DMS 273 treated with DMSO at 0.1 percent for 48 hours (cell line): ENCODE measurements at places on chromosomes 16 and 17.
A peak's percentile ranks its signal among the peaks of the same experiment; 100 is the strongest.

- no peak for DNase-seq
Measured at GRCh38 chr16:17358355-17358754, 112.4 kb downstream of the XYLT1 start.

- DNase-seq = no peak
Measured at GRCh38 chr17:66445229-66445628, 142.8 kb downstream of the PRKCA start.

DNA sequence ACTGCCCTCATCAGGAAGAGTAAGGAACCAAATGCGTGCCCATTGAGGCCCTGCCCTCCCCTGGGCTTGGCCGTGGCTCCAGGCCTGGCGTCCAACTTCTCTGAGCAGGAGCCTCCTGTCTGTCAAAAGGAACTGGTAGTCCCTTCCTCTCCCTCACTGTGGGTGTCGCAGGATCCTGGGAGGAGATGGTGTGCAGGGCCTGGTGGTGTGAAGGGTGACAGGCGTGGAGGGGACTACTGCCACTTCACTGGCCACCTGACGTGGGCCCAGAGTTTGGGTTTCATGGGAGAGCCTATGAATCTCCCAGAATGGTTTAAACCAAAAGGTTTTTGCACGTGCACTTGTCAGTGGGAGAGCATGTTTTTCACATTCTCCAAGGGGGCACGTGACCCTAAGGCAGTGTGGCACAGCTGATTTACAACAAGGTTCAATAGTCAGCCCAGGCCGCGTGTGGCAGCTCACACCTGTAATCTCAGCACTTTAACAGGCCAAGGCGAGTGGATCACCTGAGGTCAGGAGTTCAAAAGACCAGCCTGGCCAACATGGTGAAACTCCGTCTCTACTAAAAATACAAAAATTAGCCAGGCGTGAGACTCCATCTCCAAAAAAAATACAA lies 12.5 kb downstream of the ARL2BP start:
- no peak for DNase-seq

GRCh38 chr16:794853-795466 lies 5.6 kb downstream of the GNG13 start:
- DNase-seq = no peak

DNA sequence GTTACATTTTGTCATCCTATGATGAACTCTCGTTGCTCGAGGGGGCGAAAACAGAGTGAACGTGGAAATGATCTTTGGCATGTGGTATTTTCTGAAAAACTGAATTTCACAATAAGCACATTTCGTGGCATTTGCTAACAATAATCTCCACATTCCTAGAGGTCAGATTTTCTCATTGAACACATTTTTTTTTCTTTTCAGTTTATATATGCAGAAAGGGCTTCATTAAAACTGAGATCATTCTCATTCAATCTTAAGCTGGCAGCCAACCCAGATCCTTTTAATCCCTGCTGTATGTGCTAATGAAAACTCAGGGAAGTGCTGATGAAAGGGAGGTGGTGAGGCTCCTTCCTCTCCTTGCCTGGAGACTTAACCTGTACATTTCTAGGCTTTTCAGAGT lies 52.6 kb downstream of the PRKCA start:
- no peak for DNase-seq

- DNase-seq = no peak
Measured at GRCh38 chr16:35574454-35575431, 2115.3 kb downstream of the TP53TG3F start.

DNA sequence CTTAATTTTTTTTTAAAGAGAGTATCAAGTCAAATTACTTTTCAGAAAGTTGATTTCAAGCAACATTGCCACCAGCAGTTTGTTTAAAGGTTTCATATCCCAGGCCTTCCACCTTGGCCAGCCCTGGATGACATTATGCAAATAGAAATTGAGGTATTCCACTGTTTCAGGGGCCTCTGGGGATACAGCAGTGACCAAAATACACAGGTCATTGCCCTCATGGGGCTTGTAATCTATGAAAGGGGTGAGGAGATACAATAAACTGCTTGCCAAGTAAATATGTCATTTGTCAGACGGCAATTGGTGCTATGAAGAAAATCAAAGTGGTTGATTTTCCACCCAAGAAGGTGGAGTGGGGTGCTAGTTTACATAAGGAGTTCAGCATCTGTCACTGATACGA lies 37.8 kb upstream of the TMC5 start:
- no peak for DNase-seq

DNA sequence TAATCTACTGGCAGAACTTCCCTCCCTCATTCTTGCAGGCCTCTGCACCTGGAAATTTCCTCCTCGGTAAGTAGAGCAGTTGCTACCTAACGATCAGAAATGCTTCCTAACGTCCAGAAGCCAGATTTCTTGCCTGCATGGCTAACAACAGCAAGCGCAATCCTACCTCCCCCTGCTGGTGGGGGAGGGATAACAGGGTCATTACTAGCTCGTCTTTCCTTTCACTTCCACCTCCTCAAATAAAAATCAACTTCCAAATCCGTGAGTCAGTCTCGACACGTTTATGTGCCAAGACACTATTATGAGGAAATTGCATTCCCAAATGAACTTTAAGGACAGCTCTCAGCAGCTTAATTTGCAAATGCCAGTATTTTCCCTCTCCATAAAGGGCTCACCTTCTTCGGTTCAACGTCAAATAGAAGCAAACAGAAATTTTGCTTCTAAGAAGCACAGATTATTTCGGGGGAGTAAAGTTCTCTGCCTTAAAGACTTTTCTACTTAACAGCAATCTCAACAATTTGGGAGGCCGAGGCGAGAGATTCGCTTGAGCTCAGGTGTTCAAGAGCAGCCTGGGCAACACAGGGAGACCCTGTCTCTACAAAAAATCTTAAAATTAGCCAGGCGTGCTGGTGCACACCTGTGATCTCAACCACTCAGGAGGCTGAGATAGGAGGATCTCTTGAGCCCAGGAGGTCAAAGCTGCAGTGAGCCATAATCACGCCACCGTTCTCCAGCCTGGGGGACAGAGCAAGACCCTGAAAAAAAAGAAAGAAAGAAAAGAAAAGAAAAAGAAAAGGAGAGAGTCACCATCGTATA lies 188.6 kb upstream of the PSMD7 start:
- DNase-seq = peak; percentile 52

- no peak for DNase-seq
Measured at GRCh38 chr16:83692224-83692623, 115.6 kb upstream of the HSBP1 start.

DNA sequence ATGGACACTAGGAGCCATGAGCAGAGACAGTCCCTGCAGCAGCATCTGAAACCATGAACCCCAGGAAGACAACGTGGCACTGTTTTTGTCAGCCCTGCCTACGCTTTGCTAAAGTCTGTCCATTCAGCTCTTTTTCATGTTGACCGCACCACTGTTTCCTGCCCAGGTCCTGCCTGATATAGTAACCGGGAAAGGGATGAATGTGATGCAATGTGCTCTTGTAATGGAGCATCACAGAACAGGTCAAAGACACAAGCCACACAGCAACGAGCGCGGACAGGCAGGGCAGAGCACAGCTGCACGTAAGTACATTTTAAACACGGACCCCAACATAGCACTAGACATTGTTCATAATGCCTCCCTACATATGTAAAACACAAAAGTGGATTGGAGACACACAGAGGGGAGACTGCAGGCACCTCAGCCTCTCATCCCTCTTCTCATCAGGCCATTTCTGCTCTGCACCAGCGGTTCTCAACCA lies 16.9 kb upstream of the TNFRSF13B start:
- DNase-seq = no peak

- DNase-seq = no peak
Measured at GRCh38 chr17:73813201-73813600, 169.0 kb upstream of the SDK2 start.

GRCh38 chr17:75152523-75152921 lies 1.8 kb downstream of the JPT1 start:
- no peak for DNase-seq

GRCh38 chr17:19238167-19238505 lies 970 bp downstream of the EPN2 start:
- no peak for DNase-seq

- DNase-seq = peak; percentile 13
Measured at GRCh38 chr17:2067608-2068024, 12.7 kb downstream of the HIC1 start.

DNA sequence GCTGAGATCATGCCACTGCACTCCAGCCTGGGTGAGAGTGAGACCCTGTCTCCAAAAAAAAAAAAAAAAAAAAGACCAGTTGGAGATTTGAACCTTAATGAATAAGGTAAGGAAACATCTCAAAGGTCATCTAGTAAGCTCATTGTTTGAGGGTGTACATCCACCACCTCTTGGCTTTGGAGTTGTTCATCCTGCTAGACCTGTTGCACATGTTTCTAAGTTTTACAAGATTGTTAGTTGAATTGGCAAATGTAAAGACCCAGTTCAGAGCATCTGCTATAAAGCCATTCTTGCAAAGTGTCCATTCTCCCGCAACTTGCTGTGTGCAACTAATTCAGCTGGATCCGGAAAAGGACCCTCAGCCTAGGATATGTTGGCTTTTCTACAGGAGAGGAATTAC lies 1.5 kb downstream of the PSMD7 start:
- DNase-seq = no peak

GRCh38 chr17:6361733-6362132 lies 73.2 kb downstream of the AIPL1 start:
- no peak for DNase-seq

DNA sequence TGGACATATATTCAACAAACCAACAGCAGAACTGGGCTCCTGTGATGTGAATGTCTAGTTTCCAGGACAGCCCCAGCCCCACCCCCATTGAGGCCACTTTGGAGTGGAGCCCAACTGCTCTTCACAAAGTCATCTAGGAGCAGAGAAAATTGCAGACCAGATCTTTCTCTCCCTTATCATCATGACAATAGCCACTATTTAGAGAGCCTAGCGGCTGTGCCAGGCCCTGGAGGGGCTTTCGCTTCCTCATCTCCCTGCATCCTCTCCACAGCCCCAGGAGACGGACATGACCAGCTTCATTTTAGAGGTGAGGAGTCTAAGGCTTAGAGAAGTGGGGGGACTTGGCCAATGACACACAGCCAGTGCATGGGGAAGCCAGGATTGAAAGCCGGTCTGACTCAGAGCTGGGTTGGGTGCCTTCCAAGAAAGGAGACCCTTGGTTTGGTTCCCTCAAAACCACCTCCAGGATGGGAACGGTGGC lies 1.4 kb downstream of the PRSS8 start:
- DNase-seq = no peak

DNA sequence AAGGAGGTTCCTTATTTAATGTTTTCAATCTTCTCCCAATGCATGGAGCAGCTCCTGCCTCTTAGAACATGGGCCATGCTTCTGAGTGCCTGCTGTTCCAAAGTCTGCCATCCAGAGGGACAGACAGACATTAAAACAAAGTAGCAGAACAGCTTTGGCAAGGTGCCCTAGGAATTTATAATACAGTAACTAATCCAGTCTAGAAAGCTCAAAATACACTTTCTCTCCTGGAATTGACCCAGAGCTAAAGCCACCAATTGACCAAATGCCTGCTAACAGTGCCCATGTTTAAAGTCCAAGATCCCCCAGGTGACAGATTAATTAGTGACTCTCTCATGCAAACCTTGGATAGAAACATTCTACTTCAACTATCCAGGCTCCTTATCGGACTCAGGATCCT lies 11.1 kb upstream of the CHRNE start:
- DNase-seq = no peak

DNA sequence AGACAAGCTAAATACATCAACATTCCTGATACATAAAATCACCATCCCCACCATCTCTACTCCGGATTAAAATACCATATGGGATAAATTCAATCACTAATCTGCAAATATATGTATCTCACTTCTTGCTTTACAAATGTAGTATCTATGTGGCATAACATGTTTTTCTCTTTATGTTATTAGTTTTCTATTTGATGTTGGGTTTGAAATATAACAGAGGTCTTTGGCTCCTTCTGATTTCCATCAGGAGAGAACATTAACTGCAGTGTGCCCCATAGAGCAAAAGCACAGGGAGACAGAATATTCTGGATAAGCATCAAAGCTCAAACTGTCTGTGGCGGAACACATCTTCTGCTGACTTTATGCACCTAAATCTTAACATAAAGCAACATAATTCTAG lies 547.2 kb upstream of the CDH8 start:
- DNase-seq = no peak

DNA sequence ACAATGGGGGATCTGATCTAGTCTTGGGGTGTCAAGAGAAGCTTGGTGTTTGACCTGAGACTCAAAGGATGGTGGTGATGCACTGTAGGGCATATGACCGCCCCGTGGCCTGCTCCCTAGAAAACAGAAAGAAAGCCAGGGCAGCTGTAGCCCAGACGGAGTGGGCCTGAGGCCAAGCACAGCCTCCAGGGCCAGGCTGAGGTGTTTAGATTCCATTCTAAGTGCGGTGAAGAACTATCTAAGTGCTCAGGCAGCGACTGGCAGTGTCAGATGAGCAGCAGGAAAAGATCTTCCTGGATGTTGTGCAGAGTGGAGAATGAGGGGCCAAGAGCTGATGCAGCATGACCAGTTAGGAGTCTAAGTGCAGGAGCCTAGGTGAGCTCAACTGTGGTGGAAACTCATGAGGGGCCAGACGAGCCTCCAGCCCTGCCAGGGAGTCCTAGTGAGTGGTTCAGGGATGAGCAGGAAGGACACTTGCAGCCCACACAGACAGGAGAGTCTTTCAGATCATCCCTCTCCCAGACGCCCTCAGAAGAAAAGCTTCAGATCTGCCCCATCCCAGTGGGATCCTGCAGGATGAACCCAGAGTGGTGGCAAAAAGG lies 314.2 kb upstream of the CCL2 start:
- no peak for DNase-seq

DNA sequence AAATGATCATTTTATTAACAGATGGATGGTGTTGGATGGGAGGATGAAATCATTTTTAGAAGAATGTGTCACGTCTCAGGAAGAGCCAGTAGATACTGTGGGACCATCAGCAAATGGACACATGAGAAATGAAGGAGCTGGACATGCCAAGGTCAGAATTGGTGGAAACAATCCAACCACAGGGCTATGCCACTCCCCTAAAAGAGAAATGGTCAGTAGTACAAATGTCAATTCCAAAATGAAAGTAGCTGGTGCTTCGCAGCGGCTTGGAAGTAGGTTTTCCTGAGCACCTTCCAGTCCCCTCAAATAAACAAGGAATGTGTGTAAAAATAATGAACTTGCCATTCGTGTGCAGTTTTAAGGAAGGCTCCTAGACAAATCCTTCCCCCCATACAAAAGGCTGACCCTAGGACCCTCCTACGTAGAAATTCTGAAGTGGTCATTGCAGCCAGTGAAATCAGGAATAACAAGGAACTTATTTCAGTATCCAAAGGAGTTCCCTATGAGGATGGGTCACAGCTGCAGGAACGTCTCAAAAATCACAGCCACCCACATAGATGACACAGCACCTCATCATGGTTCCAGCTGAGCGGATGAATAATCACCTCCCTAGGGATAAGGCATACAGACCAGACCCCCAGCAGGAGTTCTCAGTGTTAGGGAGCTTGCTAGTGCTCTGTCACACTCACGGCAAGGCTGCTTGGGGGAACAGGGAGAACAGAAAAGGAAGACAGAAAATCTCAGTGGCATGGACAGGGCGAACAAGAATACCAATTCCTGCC lies 239.2 kb downstream of the HS3ST3A1 start:
- no peak for DNase-seq

GRCh38 chr16:6891496-6891895 lies 441.1 kb upstream of the RBFOX1 start:
- no peak for DNase-seq
